Activated naive CD4-positive, alpha-beta T cell treated with Interleukin-2 at 50 U/mL for 16 hours (primary cell): ENCODE measurements at places on chromosomes 4 and X.

DNA sequence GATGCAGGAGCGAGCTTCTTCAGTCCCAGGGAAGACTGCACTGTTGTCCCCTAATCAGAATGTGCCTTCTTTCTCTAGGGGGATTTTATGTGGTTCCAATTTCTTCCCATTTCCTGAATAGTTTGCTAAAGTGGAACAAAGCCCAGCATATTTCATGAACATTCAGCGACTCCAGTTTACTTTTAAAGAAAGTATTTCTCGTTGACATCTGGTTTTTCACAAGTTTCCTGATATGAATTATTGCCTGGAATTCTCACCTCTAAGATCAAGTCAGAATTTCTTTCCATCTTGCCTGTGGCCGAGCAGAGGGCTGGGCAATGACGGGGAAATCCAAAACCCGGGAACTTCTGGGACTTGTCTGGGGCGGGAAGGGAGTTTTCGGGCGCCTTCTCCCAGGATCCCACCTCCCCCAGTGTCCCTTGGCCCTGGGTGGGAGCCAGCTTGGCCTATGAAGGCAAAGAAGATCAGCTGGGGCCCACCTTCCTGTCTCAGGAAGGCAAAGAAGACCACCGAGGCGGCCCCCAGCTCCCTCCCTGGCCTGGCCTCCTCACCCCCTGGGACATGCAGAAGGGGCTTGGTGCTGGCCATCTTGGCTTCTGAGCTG lies 15.4 kb downstream of the SORCS2 start:
- DNase-seq, result no peak

- no peak for DNase-seq
These were observed 64.1 kb downstream of the ANTXR2 start for GRCh38 chr4:80008971-80009370.

- DNase-seq, result no peak
These were observed 156.3 kb downstream of the GASK1B start for GRCh38 chr4:158016511-158016910.

GRCh38 chr4:120785202-120785601 lies 137.3 kb downstream of the PRDM5 start:
- DNase-seq, result no peak

DNA sequence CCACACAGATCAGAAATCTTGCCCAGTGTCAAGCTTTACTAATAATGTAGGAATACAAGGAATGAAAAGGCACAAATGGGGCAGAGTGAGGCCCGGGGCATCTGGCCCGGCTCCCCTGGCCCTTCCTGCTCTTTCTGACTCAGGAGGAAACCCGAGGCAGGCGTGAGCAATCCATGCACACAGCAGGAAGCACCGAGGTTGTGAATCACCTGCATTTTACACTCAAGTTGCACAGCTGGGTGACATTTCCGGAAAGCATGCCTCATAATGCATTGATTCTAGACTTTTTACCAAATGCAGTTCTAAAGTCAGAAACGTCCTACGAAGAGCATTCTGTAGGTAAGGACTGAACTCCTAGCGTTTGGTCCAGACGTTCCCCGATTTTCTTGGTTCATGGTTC lies 38.9 kb downstream of the PRIMPOL start:
- DNase-seq, result no peak

DNA sequence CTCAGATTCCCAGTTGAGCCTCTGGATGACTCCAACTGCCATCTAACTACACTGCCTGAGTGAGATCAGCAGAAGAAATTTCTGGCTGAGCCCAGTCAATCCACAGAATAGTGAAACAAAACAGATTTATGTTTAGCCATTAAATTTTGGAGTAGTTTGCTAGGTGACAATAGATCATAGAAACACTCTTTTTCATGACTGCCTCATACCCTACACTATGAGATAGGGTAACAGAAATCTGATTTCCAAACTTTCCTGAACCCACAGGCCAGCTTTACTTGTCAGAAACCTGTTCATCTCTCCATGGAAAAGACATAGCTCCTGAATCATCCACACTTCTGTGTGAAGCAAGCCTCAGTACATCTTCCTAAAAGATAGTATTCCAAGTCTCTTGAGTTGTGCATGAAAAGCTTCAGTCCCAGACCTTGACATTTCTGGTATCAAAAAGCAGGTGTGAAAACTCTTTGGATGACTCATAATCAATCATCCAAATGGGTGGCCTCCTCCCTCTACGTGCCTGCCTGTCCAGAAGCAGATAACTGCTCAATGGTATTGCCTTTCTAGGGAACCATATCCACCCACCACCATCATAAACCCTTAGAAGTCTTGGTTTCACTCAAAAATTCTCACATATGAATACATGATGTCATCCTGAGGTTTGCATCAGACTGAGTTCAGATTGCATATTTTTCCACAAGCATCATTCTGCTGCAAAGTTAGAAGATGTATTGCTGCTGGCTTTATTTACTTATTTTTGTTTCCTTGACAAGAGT lies 47.5 kb upstream of the RAP2C start:
- no peak for DNase-seq

- no peak for DNase-seq
These were observed 114.5 kb upstream of the GUCY1A1 start for GRCh38 chr4:155552180-155552579.

- DNase-seq, result no peak
These were observed 14.7 kb downstream of the SORCS2 start for GRCh38 chr4:7206911-7207567.

GRCh38 chr4:57333684-57334083 lies 223.5 kb upstream of the IGFBP7 start:
- DNase-seq, result no peak

GRCh38 chr4:81595287-81595686 lies 123.6 kb upstream of the RASGEF1B start:
- no peak for DNase-seq

- no peak for DNase-seq
These were observed 105.9 kb upstream of the SCOC start for GRCh38 chr4:140267576-140267975.

- DNase-seq, result no peak
These were observed 422.8 kb downstream of the SH2D1A start for GRCh38 chrX:124769166-124769565.

DNA sequence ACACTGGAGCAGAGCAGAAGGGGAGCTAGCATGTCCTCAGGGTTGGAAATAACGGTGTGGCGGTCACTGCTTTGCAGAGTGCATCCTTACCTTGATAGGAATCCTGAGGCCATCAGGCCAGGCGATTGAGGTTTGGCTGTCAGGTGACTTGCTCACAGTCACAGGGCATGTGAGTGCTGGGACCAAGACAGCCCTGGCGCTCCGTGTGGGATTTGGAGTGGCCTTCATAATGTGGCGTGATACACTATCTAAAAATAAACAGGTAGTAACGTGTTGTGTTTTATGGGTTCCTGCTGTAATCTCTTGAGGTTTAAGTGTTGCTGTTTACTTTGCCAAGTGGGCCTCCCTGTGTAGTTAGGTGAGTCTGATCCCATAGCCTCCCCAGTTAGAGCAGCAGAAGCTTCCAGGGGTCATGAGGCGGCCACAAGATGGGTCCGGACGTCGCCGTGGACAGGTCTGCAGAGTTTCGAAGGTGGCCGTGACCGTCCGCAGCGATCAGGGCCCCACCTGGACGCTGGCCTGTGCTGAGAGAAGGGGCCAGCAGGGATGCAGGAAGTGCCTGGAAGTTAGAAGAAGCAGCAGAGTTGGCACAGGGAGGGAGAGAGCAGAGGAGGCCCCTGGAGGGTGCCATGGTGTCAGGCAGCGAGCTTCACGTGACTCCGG lies 27.7 kb downstream of the RGS12 start:
- DNase-seq, result no peak
